ENCODE measurements at places on chromosomes 3 and 15.

DNA sequence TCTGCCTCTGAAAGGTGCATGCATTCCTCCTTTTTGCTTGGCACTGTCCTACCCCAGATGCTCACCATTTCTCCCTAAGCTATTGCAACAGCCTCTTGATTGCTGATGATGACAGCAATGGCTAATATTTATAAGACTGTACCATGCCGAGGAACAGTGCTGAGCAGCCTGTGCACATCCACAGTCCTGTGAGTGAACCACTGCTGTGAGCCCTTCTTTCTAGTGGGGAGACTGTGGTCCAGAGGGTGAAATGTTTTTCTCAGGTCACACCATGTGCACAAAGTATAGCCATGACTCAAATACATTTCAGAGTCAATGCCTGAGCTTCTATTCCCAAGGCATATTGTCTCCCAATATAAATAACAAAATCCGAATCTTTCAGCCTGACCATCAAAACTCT, 231.2 kb upstream of the LRTM1 start:
- DNase-seq, result no peak

- DNase-seq, result no peak
These were observed 2.9 kb upstream of the ZNF710 start for GRCh38 chr15:89998141-89998661.

GRCh38 chr3:188979669-188980310, 192.0 kb upstream of the TPRG1 start:
- no peak for DNase-seq

DNA sequence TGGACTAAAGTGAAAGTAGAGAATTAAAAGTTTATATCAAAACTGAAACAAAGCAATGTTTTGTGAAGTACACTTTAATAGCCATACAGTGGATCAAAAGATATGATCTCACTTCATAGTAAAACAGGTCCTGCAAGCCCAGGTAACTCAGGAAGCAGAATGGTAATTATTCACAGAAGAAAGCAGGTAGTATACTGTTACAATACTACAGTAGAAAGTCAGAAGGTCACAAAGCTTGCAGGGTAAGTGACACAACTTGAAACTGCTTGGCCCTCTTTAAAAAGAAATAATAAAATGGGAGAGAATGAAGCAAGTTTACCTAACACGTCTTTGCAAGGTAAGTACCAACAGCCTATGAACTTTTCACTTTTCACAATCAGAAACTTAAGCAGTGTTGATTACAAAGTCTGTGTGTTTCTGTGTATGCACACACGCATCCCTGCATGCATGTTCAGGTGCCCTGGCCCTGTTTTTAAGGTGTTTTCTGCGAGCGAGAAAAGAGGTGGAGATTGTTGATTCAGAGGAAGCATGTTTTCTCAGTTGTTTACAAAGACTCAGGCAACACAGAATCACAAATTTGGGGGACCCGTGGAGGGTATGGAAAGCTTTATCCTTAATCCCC, at the start of gene NAALADL2:
NAALADL2 (plus strand) TSS at position 221 of the 622 bp plus-strand sequence.
- DNase-seq, result no peak

- DNase-seq, result no peak
These were observed 25.2 kb downstream of the CDAN1 start for GRCh38 chr15:42711746-42712145.

DNA sequence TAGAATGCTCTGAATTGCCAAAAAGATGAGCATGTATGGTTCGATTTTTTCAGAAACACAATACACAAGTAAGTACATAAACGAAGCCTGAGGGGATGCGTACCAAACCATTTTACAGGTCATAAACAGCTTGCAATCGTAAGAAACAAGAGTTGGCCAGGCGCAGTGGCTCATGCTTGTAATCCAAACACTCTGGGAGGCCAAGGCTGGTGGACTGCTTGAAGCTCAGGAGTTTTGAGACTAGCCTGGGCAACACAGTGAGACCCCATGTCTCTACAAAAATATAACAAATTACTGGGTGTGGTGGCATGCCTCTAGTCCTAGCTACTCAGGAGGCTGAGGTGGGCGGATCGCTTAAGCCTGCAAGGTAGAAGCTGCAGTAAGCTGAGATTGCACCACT, 13.4 kb downstream of the TRA2B start:
- no peak for DNase-seq

DNA sequence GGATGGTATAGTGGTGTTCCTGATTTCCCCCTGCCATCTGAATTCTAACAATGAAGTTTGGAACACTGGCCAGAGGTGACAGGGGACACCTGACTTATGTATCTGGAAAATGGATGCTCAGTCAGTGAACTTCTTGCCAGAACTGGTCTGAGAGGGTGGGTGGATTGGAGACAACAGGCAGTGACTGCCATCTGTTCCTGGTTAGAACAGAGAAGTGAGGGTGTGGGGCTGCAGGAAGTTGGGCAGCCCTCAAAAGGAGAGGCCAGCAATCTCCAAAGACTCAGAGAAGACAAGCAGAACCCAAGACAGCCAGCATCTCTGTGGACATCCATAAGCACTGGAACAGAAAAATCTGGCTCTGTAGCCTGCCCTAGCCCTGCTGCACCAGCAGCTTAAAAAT, 50.5 kb downstream of the ANP32A start:
- DNase-seq, result no peak

GRCh38 chr3:106811376-106811775, 565.9 kb upstream of the CCDC54 start:
- no peak for DNase-seq

GRCh38 chr3:150114873-150115540, 144.3 kb upstream of the PFN2 start:
- no peak for DNase-seq

GRCh38 chr3:186207515-186207914, 98.6 kb upstream of the ETV5 start:
- DNase-seq, result no peak

DNA sequence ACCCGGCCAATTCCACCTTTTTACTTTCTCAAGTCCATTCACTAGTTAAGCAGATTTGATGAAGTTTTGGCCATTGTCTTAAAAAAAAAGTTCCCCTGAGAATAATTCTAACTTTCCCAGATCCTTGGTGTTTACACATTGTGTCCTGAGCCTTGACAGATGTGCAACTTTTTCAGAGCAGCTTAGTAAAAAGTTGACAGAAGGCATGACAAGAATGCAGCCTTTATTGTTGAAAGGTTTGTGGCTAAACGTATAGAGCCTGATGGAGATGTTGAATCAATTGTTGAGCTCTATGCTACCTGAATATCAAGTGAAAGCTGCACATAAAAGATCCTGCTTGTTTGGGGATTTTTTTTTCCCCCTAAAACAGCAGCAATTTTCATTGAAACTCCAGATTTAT, 75.3 kb upstream of the CMTM7 start:
- DNase-seq, result no peak

DNA sequence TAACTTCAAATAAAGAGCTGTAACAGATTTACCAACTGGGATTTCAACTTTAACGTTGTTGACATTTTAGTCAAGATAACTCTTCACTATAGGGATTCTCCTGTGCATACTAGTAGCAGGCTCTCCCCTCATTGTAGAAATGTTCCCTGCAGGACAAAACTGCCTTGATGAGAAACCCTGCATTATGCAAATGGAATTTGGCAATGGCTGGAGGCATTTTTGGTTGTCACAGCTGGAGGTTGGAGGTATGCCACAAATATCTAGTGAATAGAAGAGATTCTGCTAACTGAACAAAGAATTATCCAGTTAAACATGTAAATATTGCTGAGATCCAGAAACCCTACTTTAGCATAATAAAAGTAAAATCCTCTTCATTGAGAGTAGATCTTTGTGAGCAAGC, 928.8 kb upstream of the ALCAM start:
- DNase-seq, result no peak

GRCh38 chr15:68594533-68595259, 15.9 kb downstream of the CORO2B start:
- DNase-seq, result no peak

- DNase-seq, result no peak
These were observed 146.2 kb upstream of the TLE3 start for GRCh38 chr15:70243686-70244540.

DNA sequence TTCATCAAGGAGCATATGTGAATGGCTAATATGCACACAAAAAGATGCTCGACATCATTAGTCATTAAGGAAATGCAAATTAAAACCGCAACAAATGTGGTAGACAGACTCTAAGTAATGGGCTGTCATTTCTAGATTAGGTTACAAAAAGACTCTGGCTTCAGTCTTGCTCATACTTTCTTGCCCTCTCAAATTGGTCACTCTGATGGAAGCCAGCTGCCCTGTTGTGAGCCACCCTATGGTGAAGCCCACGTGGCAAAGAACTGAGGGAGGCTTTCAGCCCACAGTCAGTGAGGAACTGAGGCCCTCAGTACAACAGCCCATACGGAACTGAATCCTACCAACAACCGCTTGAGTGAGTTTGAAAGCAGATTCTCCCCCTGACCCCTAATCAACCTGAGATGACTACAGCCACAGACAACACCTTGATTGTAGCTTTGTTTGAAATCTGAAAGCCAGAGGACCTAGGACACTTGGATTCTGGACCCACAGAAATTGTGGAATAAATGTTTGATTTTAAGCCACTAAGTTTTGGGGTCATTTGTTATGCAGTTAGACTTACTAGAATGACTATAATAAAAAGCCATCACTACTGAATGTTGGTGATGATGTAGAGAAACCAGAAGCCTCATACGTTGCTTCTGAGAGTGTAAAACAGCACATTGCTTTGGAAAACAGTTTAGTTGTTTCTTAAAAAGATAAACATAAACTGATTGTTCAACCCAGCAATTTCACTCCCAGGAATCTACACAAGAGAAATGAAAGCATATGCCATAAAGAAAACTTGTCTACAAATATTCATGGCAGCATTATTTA, 45.7 kb downstream of the EHHADH start:
- no peak for DNase-seq

GRCh38 chr3:24683633-24684384, 189.2 kb upstream of the THRB start:
- DNase-seq, result no peak

DNA sequence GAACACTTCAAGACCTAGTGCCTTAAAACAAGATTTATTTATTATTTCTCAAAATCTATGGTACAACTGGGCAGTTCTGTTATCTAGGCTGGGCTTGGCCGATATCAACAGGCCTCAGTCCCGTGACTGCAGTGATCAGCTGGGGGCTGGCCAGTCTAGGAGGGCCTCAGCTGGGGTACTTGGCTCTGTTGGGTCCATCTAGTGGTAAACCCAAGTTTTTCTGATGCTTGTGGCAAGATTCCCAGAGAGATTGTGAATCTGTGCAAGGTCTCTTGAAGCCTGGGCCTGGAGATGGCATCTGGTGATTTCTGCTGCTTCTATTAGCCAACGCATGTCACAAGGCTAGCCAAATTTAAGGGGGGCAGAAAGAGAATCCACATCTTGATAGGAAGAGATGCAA, 482.4 kb upstream of the SGO1 start:
- DNase-seq, result no peak

- no peak for DNase-seq
These were observed 22.6 kb downstream of the CRTC3 start for GRCh38 chr15:90552162-90552928.

DNA sequence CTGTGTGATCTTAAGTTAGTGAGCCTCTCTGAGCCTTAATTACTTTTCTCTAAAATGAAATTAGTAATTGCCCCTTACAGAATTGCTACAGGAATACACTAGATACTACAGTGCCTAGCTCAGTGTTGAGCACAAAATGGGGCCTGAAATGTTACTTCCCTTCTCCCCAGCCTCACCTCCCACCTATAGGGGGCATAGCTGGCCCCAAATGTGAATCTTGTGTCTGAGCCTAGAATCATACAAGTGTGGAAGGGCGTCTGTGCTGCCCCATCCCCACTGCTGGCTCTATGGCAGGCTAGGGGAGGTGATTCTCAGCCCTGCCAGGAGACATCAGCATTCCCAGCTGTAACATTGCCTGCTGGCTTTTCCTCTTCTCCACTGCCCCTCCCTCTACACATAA, 42.7 kb downstream of the IFT122 start:
- no peak for DNase-seq

DNA sequence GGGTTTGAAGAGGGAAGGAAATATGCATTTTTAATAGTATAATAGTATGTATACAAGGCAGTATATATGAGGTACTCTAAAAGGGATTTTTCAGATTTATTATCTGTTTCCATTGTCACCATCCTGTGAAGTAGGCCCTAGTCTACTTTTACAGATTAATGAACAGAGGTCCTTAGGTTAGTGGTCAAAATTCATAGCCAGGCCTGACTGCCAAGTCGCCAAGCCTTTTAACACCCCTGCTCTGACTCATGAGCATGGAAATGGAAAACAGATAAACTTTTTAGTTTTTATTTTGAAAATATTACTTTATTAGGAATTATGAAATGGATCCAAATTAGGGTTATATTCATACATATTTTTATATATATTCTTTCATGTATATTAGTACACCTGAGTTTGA, 146.9 kb downstream of the BBX start:
- no peak for DNase-seq

GRCh38 chr3:38404286-38404685, 49.4 kb upstream of the ACVR2B start:
- no peak for DNase-seq

DNA sequence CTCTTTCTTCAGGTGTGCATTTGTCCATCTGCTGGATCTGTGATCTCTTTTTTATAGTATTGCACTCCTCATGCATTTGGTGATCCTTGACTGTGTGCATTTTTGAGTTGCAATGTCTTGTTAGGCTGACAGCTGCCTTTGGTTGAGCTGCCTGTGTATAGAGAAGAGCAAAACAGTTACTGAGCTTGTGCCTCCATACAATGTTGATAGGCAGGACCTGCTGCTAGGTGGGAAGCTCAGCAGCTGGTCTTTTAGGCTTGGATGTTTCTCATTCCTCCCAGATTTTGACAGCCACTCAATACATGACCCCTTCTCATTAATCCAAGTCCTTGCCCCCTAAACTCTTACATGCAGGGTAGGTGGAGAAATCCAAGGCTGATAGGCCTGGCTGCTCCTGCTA, 74.8 kb upstream of the PIAS1 start:
- DNase-seq, result no peak

DNA sequence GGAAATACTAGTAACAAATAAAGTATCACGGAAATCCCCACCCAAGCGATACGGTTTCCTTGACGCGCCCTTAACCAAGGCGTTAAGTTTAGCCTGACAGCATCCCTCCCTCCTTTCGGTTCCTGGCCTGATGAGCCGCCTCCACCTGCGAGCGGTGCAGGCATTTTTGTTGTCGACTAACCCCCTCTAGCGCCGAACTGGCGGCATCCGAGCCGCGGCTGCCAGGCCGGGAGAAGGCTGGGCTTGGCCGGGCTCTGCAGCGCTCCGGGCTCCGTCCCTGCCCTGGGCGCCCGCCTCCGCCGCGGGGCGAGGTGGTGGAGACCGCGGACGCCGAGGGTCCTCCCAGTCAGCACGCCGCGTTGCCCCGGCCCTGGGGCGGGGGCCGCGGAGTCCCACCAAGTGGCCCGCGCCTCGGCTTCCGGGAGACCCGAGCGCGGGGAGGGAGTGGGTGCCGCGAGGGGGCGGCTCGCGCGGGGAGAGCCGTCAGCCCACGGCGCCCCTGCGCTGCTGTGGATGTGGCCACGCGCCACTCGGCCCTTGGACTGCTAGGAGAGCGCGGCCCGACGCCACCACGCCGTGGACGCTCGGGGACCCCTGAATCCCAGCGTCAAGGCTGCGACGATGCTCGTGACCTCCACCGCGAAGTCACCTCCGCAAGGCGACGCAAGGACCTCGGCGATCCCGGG, 1.1 kb upstream of the EPHA6 start:
- DNase-seq, result no peak

- no peak for DNase-seq
These were observed 60.4 kb upstream of the LRRC3B start for GRCh38 chr3:26562021-26562768.

GRCh38 chr3:77227567-77227966, 187.7 kb downstream of the ROBO2 start:
- DNase-seq, result no peak

GRCh38 chr15:84982301-84982920, 755 bp downstream of the PDE8A start:
- DNase-seq, result peak; percentile 57

Data from naive thymus-derived CD8-positive, alpha-beta T cell (primary cell).